ENCODE measurements at places on chromosomes 2 and 18. TPM values are rescaled to one million over a fixed set of nuclear protein-coding genes. Genes with fewer than 3 reads are reported as not detected.

Gene UGP2
- 139 TPM for polyA plus RNA-seq

Gene PARD6G
- 2.9 TPM for polyA plus RNA-seq

Gene FOXD4L1
- 0.06 TPM for polyA plus RNA-seq

- DNase-seq, result no peak
These were observed 246.2 kb downstream of the CYP26B1 start for GRCh38 chr2:71901466-71901865.

GRCh38 chr2:54409752-54410151 lies 46.4 kb upstream of the SPTBN1 start:
- DNase-seq, result no peak

- no peak for DNase-seq
These were observed 617.7 kb upstream of the CDH2 start for GRCh38 chr18:28794459-28795245.

GRCh38 chr18:76610933-76611749 lies 116.1 kb upstream of the ZNF516 start:
- no peak for DNase-seq

- peak; percentile 74 for DNase-seq
These were observed 851 bp downstream of the FAM117B start for GRCh38 chr2:202635428-202636212.

DNA sequence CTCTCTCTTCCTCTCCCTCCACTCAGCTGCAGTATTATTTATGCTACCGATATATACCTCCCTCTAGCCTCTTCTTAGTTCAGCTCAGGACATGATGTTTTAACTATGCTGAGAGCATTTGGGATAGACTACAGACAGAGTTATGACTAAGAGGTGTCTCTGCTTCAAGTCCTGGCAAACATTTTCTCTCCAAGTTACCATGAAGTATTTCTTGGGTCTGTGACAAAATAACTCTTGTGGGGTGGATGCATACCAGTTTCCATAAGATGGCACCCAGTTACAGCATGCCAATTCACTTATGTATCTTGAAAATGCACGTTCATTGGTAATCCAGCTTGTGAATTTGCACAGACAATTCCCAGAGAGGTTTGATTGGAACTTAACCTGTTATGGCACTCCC lies 737.6 kb downstream of the SLC4A3 start:
- DNase-seq, result no peak
